T-helper 2 cell (primary cell): ENCODE measurements at places on chromosomes 13 and 19.

DNA sequence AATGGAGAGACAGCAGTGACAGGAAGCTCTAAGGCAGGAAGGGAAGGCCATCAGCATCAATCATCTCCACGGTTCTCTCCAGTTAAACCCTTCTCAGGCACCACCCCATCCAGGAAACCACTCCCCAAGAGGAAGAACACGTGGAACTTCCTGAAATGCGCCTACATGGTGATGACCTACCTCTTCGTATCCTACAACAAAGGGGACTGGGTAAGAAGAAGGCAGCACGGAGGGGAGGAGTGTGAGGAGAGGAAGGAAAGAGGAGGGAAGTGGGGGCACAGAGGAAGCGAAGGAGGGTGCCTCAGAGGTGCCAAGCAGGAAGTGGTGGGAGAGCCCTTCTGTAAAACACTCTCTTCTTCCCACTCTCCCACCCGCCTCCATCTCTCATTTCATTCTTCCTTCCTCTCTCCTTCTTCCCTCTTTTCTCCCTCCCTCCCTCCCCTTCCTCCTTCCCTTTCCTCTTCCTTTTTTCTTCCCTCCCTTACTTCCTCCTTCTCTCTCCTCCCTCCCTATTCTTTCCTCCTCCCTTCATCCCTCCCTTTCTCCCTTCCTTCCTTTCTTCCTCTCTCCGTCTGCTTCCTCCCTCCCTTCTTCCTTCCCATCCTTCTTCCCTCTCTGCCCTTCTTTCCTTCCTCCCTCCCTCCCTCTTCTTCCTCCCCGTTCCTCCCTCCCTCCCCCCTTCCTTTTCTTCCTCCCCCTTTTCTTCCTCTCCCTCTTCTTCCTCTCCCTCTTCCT lies 12.6 kb downstream of the ZSCAN5A start:
- DNase-seq, result no peak

DNA sequence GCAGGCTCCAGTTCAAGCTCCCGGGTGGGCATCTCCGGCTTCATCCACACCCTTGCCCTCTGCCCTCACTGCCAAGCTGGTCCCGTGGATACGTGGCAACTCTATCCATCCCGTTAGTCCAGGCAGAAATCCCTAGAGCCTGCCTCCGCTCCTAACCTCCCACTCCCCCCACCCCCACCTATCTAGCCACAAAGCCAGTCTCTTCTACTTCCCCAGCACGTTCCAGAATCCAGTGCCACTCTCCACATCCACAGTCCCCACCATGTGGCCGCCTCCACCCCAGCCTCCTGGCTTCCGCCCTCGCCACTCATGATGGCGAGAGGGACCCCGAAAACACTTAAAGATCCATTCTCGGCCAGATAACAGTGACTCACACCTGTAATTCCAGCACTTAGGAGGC lies 3.8 kb downstream of the YIPF2 start:
- no peak for DNase-seq

DNA sequence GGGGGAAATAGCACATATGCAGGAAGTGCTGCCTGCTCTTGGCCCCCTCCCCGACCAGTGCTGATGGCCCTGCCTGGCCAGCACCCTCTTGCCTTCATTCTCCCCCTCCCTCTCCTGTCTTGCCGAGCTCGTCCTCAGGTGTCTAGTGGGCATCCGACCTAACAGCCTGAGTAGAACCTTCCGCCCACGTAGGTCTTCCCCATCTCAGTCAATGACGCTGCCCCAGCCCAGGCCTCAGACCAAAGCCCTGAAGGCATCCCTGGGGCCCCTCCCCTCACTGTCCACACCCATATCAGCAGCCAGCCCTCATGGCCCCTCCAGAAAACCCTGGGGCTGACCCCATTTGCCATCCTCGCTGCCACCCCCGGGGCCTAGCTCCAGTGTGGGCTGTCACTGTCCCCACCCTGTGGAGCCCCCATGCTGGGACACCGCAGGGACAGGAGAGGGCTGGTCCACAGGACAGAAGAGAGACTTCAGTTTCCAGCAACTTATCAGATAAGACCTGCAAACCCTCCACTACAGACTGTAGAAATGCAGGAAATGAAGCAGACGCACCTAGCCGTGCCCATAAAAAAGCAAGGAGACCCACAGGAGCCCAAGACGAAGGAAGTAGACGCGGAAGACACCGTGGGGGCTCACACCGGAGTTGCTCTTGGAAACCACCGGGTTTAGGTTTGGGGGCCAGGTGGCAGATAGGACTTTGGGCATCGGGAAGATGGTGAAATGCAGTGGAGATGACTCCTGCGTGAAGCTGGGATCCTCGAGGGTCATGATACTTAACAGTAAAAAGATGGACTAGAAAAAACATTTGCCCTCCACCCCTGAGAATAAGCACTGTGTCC lies 38.3 kb downstream of the AP1M1 start:
- DNase-seq, result no peak

GRCh38 chr13:97448503-97449251 lies 14.7 kb downstream of the RAP2A start:
- DNase-seq, result no peak

GRCh38 chr13:48563626-48564025 lies 30.7 kb upstream of the RCBTB2 start:
- DNase-seq, result no peak
